CD4-positive, alpha-beta T cell treated with Interleukin-2 at 100 ng/mL for 4 hours (primary cell): ENCODE measurements at places on chromosomes 1 and 21.

DNA sequence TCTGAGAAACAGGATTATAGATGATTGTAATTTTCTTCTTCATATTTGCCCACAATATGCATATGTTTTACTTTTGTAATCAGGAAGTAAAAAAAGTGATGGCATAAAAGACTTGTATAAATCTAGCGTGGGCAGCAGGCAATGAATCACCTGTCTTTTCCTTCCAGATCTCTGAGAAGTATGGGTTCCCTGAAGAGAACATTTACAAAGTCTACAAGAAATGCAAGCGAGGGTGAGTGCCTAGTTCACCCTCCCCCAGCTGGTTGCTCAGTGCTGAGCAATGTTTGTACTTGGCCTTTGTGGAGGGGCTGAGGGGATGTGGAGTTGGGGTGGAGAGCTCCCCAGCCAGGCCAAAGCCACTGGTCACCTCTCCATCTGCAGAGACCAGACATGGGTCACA is 30.7 kb downstream of the GRHL3 start:
- DNase-seq, result no peak

DNA sequence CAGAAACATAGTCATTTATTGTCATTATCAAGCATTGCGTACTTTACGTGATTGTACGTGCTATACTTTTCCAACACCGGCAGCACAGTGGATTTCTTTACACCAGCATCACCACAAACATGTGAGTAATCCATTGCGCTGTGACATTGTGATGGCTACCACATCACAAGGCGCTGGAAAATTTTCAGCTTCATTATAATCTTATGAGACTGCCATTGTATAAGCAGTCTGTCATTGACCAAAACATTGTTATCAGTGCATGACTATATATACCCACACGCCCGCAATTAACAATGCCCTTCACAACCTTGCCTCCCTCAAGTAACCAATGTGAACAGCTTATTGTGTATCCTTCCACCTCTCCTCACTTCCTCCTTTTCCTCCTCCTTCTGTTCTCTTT is 137.6 kb downstream of the ZZZ3 start:
- DNase-seq, result no peak

DNA sequence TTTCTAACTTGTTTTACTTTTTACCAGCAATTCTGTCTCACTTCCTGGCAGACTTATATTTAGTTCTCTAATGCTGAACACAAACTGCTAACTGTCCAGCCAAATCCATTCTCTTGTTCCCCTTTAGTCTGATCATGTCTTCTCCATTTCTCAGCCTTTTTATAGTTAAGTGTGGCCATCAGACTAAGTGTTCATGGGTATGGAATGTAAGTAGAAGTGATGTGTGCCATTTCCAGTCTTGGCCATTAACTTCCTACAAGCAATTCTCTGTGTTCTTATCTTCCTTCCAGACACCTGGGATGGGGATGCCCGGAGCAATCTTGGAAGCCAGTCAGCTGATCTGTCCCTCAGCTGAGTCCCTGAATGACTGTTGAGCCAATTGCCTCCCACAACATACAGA is 165.8 kb downstream of the ST6GALNAC3 start:
- no peak for DNase-seq

- no peak for DNase-seq
Measured at GRCh38 chr1:111483876-111484275, 10.1 kb downstream of the C1orf162 start.

DNA sequence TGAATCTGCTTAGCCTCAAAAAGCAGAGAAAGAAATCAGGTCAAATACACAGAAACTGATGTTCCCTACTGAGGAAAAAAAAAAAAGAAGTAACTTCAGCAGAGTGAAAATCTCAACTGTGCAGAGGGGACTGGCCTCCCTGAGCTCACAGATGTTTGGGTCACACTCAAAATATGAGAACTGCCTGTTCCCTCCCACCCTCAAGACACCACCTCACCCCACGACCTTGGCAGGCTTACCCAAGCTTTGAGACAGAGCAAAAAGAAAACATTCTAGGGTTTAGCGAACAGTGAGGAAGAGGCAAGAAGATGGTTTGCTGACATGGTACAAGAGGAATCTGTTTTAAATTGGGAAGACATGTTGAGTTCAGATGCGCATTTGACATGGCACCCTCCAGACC is 48.8 kb downstream of the NID1 start:
- no peak for DNase-seq
